ENCODE measurements at places on chromosomes 11 and 22. TPM values are rescaled to one million over a fixed set of nuclear protein-coding genes. Genes with fewer than 3 reads are reported as not detected.

DNA sequence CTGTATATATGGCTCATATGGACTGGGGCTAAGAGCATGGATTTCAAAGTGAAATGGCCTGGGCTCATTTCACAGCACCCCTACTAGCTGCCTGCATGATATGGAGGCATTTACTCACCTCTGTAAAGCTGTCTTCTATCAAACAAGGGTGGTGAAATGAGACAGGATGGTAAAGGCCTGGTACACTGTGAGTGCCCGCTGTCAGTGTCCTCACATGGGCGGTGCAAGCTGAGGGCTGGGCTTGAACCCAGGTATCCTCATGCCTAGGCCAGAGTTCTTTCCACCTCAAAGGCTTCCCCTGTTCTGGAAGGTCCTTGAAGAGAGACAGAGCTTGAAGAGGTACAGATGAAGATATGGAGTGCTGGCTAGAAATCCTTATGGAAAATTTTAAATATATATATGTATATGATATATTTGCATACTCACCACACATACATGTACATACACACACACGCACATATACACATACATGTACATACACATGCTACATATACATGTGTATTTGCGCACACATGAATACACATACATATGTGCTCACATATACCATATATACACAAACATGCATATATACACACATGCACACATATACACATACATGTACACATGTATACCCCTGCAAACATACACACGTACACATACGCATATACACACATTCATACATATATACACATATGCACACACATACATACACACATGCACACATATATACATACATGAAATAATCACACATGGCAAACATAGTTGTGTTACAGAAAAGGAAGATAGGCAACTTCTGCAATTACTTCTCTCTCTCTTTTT lies 44.7 kb downstream of the MICAL2 start:
- peaks cover 16% of the 10 kb centered on the region for H3K36me3 ChIP-seq
- no peak overlapping the region for H3K27ac ChIP-seq
- H3K27me3 ChIP-seq = no peaks in the 10 kb centered on the region
- DNase-seq = no peak

GRCh38 chr11:99200720-99201119 lies 180.0 kb downstream of the CNTN5 start:
- H3K4me1 ChIP-seq = no peaks in the 10 kb centered on the region
- DNase-seq = no peak
- H3K27ac ChIP-seq = no peak overlapping the region

- no peak overlapping the region for H3K4me3 ChIP-seq
- peak; percentile 55 for DNase-seq
- H3K36me3 ChIP-seq = no peaks in the 10 kb centered on the region
- no peak overlapping the region for H3K27ac ChIP-seq
Measured at GRCh38 chr22:24768537-24769374, 5.8 kb downstream of the PIWIL3 start.

DNA sequence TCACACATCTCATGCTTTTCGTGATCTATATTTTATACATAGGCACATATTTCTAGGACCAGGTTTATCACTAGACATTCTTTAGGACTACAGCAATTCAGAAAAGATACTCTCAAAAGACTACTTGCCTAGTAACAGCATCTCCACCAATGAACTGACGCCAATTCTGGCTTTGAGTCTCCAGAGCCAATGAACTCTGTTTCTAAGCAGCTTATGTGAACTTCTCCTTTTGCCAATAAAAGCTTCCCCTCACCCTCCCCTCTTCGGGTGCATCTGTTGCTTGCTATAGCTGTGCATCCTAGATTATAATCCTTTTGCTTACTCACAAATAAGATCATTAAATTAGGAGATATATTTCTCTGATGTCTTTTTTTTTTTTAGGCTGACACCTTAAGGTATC lies 11.4 kb upstream of the ANKK1 start:
- no peak for DNase-seq
- no peaks in the 10 kb centered on the region for H3K27me3 ChIP-seq
- no peak overlapping the region for H3K27ac ChIP-seq
- peaks cover 8% of the 10 kb centered on the region for H3K4me1 ChIP-seq
- H3K4me3 ChIP-seq = no peak overlapping the region

- no peaks in the 10 kb centered on the region for H3K27me3 ChIP-seq
- H3K36me3 ChIP-seq = peaks cover 37% of the 10 kb centered on the region
- peaks cover 28% of the 10 kb centered on the region for H3K4me1 ChIP-seq
- H3K4me3 ChIP-seq = peak overlapping the region; percentile 59
- DNase-seq = peak; percentile 27
- peak overlapping the region; percentile 96 for H3K27ac ChIP-seq
Measured at GRCh38 chr11:18322818-18323570, 627 bp downstream of the GTF2H1 start.

- no peaks in the 10 kb centered on the region for H3K36me3 ChIP-seq
- no peak overlapping the region for H3K27ac ChIP-seq
- peak; percentile 11 for DNase-seq
- no peaks in the 10 kb centered on the region for H3K4me1 ChIP-seq
- H3K27me3 ChIP-seq = no peaks in the 10 kb centered on the region
- no peak overlapping the region for H3K4me3 ChIP-seq
Measured at GRCh38 chr11:103682318-103683184, 353.9 kb upstream of the DDI1 start.

DNA sequence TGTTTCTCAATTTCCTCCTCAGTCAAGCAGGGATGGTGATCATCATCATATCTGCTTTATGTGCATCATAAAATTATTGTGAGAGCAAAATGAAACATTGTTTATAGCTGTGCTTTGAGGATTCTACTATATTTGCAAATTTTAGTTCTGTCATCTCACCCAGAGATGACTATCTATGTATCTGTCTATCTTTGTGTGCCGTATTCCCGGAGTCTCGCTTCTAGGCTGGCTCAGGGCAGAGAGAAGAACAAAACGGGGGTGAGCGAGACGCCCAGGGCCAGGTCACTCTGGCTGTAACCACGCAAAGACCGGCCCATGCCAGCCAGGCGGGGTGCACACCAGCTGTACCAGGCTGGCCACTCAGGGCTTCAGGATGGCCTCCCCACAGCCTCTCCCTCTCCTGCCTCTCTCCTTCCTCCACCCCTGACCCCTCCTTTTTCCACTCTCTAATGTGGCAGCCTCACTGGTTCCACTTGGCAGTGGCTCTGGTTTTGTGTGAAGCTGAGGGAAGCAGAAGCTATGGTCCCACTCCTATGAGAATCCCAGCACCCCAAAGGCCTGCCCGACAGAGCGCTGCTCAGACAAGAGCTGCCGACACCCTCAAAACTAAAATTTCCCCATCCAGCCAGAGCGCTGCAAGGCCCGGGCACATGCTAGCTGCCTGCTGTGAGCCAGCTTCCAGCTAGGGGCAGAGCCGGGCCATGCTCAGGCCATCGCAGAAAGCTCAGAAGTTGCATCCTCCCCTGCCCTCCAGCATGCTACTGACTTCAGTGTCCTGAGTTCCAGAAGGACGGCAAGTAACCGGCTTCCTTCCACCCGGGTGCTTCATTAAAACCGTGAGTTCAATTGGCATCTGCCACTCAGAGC lies 139.5 kb upstream of the TBCEL start:
- H3K4me1 ChIP-seq = no peaks in the 10 kb centered on the region
- no peak overlapping the region for H3K4me3 ChIP-seq
- peaks cover 10% of the 10 kb centered on the region for H3K27me3 ChIP-seq
- DNase-seq = no peak

DNA sequence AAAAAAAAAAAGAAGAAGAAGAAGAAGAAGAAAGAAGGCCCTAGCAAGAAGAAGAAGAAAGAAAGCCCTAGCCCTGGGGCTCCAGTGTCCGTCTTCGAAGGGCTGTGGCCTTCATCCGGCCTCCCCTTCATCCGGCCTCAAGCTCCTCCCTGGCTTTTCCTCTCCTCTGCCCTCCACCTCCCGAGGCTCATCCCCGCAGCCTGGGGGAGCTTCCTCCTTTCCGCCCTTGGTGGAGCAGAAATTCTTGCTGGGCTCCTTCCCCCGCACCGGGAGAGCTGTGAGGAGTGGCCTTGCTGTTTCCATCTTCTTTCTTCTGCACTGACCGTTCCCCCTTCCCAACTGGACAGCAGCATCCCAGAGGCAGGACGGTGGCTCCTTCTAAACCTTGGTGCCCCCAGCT lies 9.5 kb upstream of the LTO1 start:
- H3K27me3 ChIP-seq = no peaks in the 10 kb centered on the region
- DNase-seq = no peak
- H3K36me3 ChIP-seq = no peaks in the 10 kb centered on the region
- peaks cover 3% of the 10 kb centered on the region for H3K4me1 ChIP-seq
- no peak overlapping the region for H3K27ac ChIP-seq
- H3K4me3 ChIP-seq = no peak overlapping the region

DNA sequence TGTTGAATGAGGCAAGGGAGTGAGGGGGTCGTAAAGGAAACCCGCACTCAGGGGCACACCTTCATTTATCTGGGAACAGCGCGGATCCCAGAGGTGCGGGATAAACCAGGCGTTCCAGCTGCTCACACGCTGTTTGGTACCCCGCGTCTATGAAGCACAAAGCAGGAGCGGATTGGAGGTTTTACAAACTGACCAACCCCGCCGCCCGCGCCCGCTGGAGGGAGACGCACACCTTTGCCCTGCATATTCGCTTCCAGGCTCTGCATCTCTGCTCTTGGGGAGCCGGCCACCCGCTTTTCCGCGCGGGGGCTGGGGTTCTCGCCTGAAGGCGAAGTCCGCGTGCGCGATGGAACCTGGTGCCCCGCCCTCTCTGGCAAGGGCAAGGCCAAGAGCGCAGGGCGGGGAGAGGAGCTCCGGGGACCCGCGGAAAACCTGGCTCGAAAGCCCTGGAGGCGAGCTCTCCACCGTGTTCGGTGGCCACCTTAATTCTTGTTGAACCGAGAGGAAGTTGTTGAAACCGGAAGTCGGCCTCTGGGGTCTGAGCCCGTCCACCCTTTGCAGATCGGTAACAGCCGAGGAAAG lies 6.8 kb upstream of the ALX4 start:
- peaks cover 30% of the 10 kb centered on the region for H3K4me1 ChIP-seq
- peak; percentile 31 for DNase-seq
- peaks cover 80% of the 10 kb centered on the region for H3K27me3 ChIP-seq
- H3K4me3 ChIP-seq = no peak overlapping the region
- no peaks in the 10 kb centered on the region for H3K36me3 ChIP-seq
- no peak overlapping the region for H3K27ac ChIP-seq

DNA sequence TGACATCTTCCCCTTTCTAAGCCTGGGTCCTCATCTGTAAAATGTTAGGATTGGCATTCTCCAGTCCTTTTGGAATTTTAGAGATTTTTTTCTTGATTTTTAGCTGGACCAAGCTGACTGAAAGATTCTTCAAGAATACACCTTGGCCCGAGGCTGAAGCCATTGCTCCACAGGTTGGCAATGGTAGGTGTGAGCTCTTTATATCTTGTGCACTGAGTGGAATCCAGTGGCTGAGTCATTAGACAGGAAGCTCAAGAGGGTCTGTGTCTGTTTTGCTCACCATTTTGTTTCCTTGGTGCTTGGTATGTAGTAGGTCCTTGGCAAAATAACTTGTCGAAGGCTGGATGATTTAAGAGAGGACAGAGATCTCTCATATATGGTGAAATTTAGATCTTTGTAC lies 6.2 kb downstream of the EIF3L start:
- H3K27ac ChIP-seq = no peak overlapping the region
- H3K36me3 ChIP-seq = peaks cover 88% of the 10 kb centered on the region
- H3K27me3 ChIP-seq = no peaks in the 10 kb centered on the region
- no peak overlapping the region for H3K4me3 ChIP-seq

DNA sequence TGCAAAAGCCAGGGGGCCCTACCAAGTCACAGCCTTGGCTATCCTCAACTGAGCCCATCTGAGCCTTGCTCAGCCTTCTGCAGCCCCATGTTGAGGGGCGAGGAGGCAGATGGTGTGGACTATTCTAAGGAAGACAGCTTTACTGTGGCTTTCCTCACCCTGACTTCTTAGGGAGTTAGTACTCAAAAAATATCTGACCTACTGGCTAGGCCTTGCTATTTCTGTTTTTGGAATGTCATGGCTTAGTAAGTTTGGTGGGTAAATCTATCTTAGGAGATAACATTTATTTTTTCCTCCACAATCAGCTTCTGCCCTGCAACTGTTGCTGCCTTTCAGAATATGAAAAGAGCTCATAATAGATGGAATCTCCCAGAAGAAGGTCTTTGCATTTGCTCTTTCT lies 80.9 kb downstream of the LDLRAD3 start:
- H3K4me1 ChIP-seq = peaks cover 7% of the 10 kb centered on the region
- peaks cover 2% of the 10 kb centered on the region for H3K27me3 ChIP-seq
- no peaks in the 10 kb centered on the region for H3K36me3 ChIP-seq
- no peak overlapping the region for H3K4me3 ChIP-seq
- H3K27ac ChIP-seq = no peak overlapping the region

DNA sequence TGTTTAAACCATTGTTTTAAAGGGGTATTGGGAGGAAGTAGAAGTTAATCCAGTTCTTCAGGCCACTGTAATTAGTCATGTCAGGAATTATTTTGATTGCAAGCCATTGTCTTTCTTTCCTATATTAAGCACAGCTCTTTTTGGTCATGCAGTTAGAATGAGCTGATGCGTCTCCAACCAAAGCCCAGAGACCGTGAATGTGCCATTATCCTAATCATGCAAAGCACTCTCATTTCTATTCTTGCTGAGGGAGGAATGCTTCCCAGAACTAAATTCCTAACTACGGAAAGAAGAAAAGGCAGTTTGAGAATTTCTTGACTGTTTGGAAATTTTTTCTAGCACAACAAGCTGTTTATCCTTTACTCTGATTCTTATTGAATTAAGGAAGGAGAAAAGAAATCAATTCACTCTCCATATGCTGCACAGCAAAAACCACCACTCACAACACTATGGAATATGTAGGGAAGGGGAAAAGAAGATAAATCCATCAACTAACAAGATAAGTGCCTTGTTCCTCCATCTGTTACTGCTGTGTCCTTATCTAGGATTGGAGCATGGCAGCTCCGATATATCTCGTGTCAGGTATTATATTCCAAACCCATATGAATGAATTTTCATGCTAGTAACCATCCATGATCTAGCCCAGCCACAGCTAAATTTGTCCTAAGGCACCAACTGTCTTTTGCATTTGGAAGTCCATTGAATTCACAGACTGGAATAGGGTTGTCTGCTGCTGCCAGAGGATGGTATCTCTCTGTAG lies 70.8 kb downstream of the NTM start:
- no peaks in the 10 kb centered on the region for H3K27me3 ChIP-seq
- H3K4me3 ChIP-seq = no peak overlapping the region
- no peak for DNase-seq
- no peaks in the 10 kb centered on the region for H3K4me1 ChIP-seq
- no peaks in the 10 kb centered on the region for H3K36me3 ChIP-seq

The SCGB1C1 gene
- not detected for total RNA-seq

The MRGPRX3 gene
- total RNA-seq = not detected

Data from K562 (cell line).